ENCODE measurements at places on chromosomes 6 and 20.

DNA sequence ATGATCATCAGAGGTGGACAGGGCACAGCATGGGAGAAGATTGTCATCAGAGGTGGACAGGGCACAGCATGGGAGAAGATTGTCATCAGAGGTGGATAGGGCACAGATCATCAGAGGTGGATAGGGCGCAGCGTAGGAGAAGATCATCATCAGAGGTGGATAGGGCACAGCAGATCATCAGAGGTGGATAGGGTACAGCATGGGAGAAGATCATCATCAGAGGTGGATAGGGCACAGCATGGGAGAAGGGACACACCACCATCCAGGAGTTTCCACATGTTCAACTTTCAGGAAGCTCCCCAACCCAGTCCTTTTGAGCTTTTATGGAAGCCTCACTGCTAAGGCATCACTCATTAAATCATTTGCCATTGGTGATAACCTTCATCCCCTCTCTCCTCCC is 104.1 kb downstream of the MAP7 start:
- no peak for DNase-seq

DNA sequence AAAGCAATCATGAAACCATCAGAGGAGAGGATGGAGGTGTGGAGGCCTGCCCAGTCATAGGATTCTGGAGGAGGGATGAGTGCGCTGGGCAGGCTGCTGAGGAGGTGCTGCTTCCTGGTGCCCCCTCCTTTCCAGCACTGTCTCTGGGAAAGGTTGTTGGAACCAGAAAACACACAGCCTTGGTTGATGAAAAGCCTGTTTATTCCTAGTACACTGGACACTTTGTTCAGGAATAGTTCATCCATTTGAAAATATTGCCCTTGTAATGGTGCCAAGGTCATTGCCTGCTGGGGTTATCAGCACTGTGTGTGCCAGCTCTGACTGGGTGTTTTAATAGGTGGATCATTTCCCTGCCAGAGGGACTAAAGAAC is 83.7 kb upstream of the ARMC2 start:
- DNase-seq = no peak

GRCh38 chr6:168896321-168896720 is 357.3 kb downstream of the THBS2 start:
- DNase-seq = no peak

- no peak for DNase-seq
These were observed 14.3 kb upstream of the SIRT5 start for GRCh38 chr6:13559968-13560650.

DNA sequence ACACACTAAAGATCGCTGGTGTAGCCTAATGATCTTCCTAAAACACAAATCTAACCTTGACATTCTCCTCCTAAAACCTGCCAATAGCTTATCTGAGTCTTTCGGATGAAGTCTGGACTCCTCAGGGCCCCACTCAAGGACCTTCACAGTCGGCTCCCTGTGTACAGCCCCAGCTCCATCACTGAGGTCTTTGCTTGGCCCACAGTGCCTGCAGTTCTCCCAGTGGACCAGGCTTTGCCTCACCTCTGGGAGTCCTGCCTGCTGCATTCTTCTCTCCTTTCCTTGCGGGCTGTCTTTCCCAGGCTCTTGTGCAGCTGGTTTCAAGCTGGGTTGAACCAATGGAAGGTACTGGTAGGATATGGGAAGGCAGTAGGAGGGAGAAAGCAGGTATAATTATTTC is 122.6 kb upstream of the FERMT1 start:
- no peak for DNase-seq

DNA sequence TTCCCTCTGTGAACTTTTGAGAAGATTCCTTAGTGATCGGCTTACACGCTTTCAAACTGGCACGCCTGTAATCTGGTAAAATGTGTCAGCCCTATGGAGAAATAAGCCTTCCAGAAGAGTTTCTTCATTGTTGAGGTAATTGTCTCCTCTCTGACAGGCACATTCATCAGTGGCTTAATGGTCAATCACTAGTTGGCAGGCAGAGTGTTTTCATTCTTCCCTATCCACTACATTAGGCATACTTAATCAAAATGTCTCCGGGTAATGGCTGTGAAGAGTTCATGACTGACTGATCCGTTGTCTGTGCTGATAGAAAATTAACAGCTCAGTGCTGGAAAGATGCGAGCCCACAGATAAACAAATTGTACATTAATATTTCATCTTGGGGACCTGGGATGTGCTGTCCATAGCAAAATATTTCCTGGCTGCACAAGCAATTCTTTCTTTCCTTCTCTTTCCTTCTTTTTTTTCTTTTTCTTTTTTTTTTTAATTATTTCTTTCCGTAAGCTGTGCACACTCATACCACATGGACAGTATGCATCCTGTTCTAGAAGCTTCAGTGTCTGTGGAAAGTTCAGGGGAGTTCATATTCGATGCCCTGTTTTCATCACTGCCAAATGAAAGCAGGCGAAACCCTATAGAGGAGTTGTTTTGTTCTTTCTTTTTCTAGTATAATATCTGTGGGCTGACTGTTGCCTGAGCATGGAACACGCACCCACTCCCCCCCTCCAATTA is 31.4 kb downstream of the TSHZ2 start:
- no peak for DNase-seq

GRCh38 chr6:108105571-108105970 is 31.0 kb upstream of the OSTM1 start:
- no peak for DNase-seq

- DNase-seq = no peak
These were observed 17.3 kb upstream of the CNR1 start for GRCh38 chr6:88183471-88183870.

DNA sequence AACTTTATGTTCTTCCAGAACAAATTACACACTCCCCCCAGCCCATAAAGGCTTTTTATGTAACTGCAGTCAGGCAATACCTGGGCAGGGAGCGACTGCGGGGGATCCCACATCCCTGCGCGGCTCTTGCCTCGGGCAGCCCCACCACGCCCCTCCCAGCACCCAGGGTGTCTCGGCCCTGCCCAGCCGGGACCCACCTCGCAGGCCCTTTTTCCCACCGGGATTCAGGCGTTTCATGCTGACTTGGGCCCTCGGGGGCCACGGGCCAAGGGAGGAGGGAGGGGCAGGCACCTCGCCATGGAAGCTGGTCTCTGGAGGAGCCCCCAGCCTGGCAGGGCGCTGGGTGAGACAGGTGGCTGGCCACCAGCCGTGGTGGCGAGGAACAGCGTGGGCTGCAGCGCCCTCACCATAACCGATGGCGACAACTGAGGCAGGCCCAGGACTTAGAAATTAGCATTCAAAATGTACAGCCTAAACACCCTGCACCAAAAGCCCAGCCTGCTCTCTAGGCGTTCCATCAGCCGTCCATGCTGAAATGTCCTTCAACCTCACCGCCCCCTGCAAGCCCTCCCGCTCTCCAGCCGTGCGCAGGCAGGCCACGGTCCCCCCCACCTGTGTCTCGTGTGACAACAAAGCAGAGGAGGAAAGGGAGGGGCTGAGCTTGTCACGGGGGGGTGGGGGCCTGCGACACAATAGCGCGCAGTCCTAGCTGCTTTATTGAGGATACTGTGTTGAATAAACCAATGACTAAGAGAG is 15.1 kb upstream of the FOXC1 start:
- no peak for DNase-seq

GRCh38 chr6:100084991-100085364 is 91.0 kb upstream of the MCHR2 start:
- DNase-seq = no peak

DNA sequence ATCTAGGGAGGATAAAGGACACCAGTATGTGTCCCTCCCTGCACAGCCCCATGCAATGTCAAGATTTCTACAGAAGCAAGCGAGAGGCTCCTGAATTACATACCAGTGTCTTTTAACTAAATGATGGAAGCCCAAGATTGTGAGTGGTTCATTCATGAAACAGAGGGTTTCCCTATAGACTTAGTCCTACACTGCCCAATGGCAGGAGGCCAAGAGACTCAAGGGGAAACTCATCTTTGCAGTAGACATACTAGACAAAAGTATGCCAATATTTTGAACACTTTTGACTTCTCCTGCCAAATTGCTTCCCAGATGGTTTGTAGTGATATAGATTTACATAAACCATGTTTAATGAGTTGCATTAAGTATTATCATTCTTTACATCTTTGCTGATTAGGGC is 557.2 kb upstream of the JAG1 start:
- DNase-seq = no peak

DNA sequence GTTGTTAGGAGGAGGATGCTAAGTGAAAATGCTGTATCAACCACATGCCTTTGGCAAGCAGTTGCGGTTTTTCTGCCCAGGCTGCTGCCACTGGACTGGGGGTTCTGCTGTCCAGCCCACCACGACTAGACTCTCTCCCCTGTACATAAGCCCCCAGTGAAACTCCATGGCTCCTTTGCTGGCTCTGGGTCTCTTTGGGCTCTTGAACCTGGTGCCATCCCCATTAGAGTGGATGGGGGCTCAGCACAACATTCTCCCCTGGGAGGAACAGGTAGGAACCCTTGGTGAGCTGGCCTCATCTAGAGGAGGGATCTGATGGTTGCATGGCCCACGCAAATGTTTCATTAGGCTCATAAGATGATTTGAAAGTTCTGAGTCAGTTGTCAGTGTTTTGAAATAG is 204.8 kb upstream of the KCNG1 start:
- DNase-seq = no peak

GRCh38 chr20:24446811-24447210 is 22.6 kb upstream of the SYNDIG1 start:
- DNase-seq = no peak

- DNase-seq = no peak
These were observed 19.4 kb upstream of the MEI4 start for GRCh38 chr6:77633471-77633870.

DNA sequence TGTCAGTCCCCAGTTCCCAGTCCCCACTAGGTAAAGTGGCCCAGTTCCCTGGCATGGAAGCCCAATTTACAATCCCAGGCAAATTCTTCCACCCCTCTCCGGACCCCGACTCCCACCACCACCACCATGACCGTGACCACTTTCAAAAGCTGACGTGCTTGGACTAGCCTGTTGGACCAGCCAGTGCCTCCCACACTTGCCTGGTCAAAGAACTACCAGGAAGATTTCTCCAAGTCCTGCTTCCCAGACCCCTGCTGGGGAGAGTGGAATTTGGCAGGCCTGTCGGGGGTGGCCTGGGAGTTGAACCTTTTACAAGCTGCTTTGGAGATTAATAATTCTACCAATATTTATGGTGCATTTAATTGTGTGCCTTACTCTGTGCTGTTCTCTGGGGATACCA is 1.4 kb upstream of the PTPRT start:
- no peak for DNase-seq

GRCh38 chr20:57259938-57260921 is 6.2 kb downstream of the BMP7 start:
- no peak for DNase-seq

- DNase-seq = no peak
These were observed 1.7 kb downstream of the PREX1 start for GRCh38 chr20:48826069-48826468.

GRCh38 chr6:45611491-45611890 is 233.8 kb upstream of the SUPT3H start:
- DNase-seq = no peak

DNA sequence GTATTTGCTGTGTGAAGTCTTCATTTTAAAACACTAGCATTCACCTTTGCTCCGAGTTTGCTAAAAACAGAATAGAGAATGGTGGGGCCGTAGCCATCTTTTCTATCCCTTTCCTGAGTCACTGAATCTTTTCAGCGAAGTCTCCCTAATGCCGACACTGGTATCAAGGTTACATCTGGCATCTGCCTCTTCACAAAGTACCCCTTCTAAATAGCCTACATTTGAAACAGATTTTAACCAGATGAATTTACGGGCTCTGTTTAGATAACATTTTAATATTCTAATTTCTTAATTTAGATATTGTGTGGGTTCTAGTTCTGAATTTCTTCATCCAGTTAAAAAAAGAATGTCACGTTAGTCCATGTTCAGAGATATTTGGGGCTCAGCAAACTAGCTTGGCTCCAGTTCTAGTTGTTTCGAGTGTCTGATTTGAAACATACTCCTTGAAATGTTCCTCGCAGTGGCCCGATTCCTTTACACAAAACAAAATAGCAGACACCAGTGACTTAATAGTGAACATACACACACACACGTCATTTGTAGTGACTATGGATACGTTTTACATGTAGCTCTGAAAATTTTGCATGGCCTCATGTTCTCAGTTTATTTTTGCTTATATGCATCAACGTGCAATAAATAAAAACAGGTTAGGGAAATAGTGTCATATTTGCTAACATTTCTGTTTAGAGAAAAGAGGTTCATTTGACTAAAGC is 15.1 kb downstream of the DSP start:
- DNase-seq = no peak

DNA sequence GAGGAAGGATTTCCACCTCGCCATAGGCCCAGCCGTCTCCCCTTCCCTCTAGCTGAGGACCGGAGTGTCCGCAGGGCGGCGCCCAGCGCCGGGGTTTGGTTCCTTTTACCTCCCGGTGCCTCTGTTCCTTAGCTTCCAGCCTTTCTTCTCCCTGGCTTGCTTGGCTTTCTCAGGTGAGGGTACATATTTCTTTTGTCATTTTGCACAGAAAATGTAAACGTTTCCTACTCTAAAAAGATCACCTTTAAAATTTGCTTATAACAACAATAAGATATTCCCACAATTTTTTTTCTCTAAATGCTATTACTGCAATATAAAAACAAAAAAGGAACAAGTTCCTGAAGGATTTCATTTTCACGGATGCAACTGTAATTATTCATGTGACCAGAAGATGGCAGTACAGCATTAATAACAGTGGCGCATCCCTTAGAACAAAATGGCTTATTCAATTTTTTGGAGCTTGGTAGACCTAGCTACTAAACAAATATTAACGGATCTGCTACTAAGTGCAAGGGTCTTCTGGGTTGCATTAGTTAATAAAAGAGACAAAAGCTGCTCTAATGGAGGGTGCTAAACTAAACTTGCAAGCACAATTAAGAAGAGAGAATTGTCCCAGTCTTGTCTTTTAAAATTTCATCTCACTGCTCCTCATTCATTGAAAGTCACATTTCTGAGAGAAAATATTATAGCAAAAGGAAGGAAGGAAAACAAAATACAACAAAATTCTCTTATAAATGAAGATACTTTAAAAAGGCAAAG is 172.9 kb downstream of the ADGRG6 start:
- peak; percentile 38 for DNase-seq

- no peak for DNase-seq
These were observed 197.3 kb upstream of the PROKR2 start for GRCh38 chr20:5513975-5514516.

GRCh38 chr6:105152880-105153279 is 26.9 kb downstream of the POPDC3 start:
- DNase-seq = no peak

DNA sequence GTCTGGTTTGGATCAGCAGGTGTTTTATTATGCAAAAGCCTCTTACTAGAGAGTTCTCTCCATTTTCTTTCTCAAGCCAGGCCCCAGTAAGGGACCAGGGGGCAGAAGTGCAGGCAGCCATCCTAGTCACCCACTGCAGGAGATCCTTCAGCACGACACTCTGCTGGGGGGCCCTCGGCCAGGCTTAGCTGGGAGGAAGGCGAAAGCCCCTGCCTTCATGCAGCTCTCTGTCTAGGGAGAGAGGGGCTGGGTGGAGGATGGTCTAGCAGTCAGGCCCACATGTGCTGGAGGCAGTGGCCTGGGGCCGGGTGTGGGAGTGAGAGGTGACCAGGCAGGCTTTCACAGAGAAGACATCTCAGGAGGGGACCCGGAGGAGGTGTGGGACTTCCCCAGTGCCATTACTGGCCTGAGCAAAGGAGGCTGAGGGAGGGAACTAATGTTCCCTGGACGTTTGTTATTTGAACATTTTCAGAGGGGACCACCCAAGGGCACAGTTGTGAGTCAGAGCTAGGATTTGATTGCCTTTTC is 33.5 kb upstream of the VSTM2L start:
- DNase-seq = no peak
